Activated T-cell treated with anti-CD3 and anti-CD28 coated beads for 48 hours (primary cell): ENCODE measurements at places on chromosomes 2 and 18.
A peak's percentile ranks its signal among the peaks of the same experiment; 100 is the strongest.

- peak; percentile 89 for DNase-seq
Observed at GRCh38 chr2:74833418-74834233, at the start of gene HK2. Gene HK2 (plus strand): TSS chr2:74834127. CDS start chr2:74834581, 454 bp downstream.

- no peak for DNase-seq
Observed at GRCh38 chr2:241126771-241127202, 22.5 kb downstream of the PASK start.

- no peak for DNase-seq
Observed at GRCh38 chr2:192544371-192544955, 349.7 kb upstream of the TMEFF2 start.

DNA sequence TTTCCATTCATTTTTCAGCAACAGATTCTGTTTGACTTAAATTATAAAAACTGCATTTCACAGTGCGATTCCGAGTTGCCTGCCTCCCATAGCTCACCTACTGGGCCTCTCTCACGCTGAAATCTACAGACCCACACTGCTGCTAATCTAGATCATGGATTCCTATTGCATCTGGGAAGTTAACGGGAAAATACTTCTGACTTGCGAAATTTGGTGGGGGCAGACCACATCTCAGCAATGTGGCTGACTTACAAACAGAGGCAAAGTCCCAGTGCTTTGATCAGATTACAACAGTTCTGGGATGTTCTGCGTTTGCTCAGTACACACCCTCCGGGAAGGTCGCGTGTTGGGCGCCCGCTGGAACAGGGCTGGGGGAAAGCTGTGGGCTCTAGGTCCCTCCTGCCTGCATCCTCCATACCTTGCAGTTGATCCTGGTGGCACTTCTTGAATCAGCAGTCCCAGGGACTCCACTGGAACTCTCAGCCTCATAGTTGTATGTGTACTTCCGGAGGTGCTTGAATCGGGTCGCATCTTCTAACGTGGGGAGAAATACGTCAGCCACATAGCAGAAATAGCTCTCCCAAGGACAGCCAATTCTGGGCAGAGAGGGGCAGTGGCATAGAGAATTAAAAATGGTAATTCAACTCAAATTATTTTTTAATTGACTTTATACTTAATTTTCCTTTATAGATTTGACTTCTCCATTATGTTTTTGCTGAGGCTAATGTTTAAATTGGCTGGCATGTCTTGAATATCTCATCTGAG, 1.7 kb downstream of the APOB start:
- no peak for DNase-seq

- DNase-seq: no peak
Observed at GRCh38 chr2:122156176-122156890, 400.9 kb downstream of the TSN start.

GRCh38 chr2:117856415-117857210, 42.1 kb downstream of the DDX18 start:
- DNase-seq: no peak

GRCh38 chr18:1848716-1849115, 722.6 kb downstream of the METTL4 start:
- no peak for DNase-seq

DNA sequence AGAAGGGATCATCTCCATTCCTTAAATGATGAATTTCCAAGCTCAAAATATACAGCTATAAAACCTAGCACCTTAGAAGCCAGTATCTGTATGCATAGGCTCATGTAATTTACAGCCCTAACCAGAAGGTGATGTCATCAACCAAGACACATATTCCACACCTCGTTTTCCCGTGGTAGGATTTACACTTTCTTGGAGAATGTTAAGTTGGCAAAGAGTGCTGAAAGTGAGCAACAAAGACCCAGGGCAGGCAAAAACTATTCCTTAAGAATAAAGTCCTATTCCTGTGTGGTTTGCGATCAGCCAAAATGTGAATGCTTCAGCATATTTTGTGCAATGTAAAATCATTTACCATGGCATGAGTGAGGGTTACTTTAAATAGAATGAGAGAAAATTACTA, 247.1 kb downstream of the OSR1 start:
- DNase-seq: no peak

GRCh38 chr18:5649439-5649838, 105.6 kb upstream of the EPB41L3 start:
- DNase-seq: no peak

GRCh38 chr2:1862608-1863280, 118.4 kb upstream of the PXDN start:
- no peak for DNase-seq

DNA sequence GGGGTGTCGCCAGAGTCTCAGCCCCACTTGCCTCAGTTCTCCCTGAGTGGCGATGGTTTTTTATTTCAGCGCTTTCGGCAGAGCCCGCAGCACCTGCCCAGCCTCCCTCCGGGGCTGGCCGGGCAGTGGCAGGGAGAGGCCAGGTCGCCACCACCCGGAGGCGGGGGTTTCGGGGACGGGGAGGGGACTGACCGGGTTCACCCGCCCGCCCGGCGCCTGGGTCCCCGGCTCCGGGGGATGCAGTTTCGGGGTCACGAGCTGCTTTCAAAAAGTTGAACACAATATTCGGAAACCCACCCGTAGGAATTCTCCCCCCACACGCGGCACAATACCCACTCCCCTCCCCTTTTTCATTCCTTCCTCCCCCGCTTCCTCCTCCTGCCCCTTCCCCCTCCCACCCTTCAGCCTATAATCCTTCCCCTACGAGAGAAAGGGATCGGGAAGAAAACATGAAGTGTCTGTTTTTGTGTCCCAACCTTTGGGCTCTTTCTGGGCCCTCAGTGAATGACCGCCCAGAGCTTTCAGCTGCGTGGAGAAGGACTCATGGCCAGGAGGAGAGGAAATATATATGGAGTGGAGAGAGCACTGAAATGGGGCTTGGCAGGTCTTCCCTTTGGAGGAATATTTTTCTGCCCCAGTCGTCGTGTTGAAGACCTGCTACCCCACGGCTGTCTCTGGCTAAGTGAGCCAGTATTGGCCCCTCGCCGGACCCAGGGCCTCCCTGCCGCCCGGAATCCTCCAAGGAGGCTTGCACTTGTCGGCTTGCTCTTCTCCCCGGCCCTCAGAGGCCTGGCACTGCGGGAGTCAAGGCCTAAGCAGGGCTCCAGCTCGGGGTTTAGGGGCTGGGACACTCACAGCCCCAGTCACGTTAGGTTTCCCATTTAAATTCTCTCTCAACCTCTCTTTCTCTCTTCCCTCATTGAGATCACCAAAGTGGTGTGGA, 2.1 kb upstream of the SIX3 start:
- DNase-seq: no peak
